ENCODE measurements at places on chromosomes 6 and 20.

- peak; percentile 89 for DNase-seq
Observed at GRCh38 chr6:125858427-125859320, 67.9 kb downstream of the NCOA7 start.

DNA sequence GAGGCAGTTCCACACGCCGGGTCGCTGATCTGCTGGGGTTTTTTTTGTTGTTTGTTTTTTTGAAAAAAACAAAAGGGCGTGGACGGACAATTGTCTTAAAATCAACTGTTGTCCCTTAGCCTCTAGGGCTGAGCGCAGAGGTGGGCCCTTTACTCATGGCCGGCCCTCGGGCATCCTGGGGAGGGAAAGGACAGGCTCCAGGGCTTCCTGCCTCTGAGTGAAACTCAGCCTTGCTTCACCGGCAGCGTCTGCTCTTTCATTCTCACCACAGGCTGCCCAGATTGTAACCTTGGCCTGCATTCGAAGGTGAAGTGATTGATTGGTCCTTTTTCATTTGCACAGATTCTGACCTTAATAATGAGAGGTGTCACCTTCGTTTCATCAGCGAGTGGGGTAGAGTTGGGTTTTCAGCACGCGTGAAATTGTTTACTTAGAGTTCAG, 797 bp downstream of the SMIM13 start:
- DNase-seq: peak; percentile 59

DNA sequence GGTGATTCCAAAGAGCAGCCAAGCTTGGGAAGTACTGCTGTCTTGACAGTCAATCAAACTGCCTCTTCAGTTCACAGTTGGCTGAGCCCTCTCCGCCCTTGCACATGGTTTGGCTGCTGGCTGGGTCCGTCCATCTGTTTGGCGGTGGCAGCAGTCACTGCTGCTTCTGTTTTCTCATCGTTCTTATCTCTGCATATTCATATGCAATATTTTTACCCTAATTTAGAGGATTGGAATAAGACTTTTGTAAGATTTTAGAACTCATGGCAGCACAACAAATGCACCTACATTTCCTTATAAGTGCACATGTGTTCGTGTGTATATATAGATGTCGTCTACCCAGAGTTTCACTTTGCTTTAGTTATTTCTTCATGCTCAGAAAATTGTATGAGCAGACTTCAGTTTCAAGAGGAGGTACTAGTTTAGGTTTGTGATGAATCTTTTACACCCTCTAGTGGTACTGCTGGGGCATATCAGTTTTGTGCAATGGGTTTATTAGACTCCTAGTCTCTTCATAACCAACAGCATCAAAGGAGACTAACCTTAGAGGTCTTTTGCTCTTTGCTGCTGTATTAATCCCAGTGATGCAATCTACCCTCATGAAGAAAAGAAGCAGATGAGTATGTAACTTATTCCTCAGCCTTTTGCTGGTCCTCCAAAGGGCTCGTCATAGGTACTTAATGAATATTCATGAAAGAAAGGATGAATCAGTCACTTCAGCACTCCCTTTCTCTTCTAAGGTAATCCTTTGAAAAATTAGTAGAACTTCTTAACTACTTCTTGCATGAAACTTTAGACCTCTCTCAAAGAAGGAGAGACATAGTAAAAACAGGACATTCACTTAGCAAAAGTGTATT, 44.3 kb downstream of the KHDC1L start:
- peak; percentile 78 for DNase-seq

DNA sequence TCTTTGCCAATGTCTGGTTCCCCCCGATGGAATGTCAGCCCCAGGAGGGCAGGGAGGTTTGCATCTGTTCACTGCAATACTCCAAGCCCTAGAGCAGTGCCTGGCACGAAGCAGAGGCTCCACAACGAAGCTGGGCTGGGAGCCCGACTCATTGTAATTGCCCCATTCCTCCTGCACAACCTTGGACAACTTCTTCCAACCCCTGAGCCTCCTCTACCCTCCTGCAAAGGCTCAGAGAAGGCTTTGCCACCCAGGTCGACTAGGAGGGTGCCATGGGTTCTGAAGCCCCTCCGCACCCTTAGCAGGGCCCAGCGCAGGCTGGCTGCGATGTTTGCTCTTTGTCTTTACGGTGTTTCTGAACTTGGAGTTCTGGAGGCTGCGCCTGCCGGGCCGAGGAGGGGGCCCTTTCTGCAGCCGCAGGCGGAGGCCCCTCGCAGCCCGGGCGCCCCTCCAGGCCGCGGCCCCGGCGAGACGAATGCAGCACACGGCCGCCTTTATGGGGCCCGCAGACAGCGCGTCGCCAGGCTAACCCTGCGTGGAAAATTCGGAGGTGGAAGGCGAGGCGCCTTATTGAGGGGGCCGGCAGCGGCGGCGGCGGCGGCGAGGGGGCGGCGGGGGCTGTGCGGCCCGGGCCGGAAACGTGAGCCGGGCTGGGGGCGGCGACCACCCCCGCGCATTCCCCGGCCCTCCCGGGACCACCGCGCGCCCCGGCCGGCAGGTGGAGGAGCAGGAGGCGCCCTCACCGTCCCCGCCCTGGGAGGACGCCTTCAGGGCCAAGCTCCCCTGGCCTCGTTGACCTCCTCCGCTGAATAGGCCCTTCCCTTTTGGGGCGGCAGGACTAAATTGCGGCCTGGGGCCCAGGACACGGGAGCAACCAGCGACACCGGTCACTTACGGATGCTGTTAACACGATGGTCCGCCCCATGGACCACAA, 27.0 kb downstream of the SNAI1 start:
- peak; percentile 16 for DNase-seq

DNA sequence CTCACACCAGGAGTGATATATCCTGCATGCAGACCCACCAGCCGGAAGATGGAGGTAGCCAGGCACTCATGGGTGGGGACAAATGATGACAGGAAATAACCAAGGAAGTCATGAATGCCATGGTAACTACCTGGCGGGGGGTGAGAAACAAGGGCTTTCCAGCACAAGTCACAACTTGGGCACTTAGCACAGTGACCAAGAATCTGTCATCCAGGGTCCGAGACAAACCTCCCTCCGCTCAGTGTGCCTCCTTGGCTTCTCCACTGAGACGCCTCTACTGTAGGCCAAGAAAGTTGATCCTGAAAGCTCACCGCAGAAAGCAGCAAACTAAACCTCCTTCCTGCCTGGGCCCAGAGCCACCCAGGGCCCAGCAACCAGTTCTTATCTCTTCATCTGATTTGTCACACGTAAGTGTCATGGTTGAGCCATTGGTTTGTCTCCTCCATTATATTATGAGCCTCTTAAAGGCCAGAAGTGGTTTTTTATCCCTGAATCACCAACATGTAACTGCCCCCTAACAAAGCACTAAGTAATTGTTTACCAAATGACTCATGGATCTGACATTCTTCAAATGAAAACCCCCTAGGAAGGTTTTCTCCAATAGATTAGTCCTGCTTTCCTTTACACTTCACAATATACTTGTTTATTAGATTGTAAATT, 84.3 kb upstream of the TAB2 start:
- no peak for DNase-seq

- DNase-seq: no peak
Observed at GRCh38 chr20:56588996-56589395, 40.1 kb upstream of the TFAP2C start.

DNA sequence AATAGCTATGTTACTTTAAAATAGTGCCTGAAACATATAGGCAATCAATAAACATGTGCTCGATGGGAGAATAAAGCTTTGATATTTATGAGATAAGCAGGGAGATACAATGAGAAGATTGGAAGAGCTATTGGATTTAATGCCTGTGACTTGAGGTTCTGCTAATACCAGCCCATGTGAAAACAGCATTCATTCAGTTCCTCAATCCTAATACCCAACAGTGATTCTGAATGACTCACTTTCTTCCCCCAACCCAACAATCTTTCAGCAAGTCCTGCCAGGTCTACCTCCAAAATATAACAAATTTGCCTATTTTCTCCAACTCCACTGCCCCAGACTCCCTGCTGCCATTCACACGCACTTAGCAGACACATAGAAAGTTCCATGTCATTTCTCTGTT, 26.6 kb upstream of the KLHL31 start:
- no peak for DNase-seq

GRCh38 chr6:170347091-170347490, 40.5 kb downstream of the FAM120B start:
- peak; percentile 40 for DNase-seq

GRCh38 chr6:132017942-132018341, 66.8 kb upstream of the CCN2 start:
- DNase-seq: no peak

Data from Ammon's horn (tissue), 1 donor.